ENCODE measurements at places on chromosomes 6 and 20.

DNA sequence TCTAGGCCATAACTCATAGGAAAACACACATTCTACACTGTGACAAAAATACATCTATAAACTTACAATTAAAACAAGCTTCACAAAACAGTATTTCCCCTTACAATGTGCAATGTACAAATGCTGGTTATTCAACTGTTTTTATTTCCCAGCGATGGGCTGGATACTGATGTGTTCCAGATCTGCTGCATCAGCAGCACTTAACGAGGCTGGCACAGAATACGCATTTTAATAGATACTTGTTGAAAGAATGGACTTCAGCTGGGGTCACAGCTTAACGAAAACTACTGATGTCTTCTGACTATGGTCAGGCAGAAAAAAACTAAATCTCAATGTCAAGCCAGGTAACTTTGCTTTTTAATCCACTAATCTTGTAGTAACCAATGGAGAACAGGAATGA lies 70.9 kb downstream of the B4GALT5 start:
- H3K27ac ChIP-seq, result no peak overlapping the region
- no peaks in the 10 kb centered on the region for H3K36me3 ChIP-seq
- H3K27me3 ChIP-seq, result no peaks in the 10 kb centered on the region
- no peak overlapping the region for H3K4me3 ChIP-seq
- H3K4me1 ChIP-seq, result no peaks in the 10 kb centered on the region

DNA sequence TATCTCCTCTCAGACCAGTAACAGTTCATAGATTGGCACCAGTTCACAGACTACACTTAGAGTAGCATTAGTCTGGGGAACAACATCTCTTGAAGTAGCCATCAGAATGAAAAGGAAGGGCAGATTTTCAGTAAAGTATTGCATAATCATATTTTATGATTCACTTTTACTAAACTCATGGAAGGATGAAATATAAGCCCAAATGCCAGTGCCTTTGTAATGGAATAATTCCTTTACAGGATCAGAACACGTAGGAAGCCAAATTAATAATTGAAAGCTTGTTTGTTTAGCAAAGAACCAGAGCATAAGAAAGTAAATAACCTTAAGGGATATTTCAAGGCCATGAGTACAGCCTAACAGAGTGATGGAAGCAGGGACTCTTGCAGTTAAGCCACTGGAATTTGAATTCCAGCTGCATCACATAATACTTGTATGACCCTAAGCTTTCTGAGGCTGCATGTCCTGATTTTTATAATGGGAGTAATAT lies 11.4 kb upstream of the LOC128125822 start:
- no peaks in the 10 kb centered on the region for H3K36me3 ChIP-seq
- H3K27me3 ChIP-seq, result no peaks in the 10 kb centered on the region
- H3K27ac ChIP-seq, result no peak overlapping the region

DNA sequence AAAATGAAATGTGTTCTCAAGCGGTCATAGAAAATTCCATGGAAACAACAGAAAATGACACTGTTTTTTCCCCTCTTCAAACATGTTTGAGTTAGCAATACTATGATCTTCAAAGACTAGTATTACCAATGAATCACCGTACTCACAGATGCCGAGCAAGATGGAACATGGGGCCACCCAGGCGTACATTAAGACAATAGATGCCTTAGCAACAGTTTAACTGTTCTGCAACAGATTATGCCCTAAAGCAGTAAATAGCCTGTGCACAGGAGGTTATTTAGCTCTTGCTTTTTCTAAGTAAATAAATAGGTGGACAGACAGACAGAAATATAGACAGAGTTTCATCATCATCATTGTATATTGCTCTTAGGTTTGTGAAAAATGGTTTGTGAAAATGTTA lies 284.0 kb upstream of the DEFB112 start:
- H3K36me3 ChIP-seq, result no peaks in the 10 kb centered on the region
- no peak overlapping the region for H3K4me3 ChIP-seq
- no peak for DNase-seq
- no peaks in the 10 kb centered on the region for H3K27me3 ChIP-seq
- no peak overlapping the region for H3K27ac ChIP-seq

- no peaks in the 10 kb centered on the region for H3K4me1 ChIP-seq
- H3K4me3 ChIP-seq, result no peak overlapping the region
- H3K27ac ChIP-seq, result no peak overlapping the region
These were observed 215.0 kb upstream of the RIN2 start for GRCh38 chr20:19543101-19543500.

DNA sequence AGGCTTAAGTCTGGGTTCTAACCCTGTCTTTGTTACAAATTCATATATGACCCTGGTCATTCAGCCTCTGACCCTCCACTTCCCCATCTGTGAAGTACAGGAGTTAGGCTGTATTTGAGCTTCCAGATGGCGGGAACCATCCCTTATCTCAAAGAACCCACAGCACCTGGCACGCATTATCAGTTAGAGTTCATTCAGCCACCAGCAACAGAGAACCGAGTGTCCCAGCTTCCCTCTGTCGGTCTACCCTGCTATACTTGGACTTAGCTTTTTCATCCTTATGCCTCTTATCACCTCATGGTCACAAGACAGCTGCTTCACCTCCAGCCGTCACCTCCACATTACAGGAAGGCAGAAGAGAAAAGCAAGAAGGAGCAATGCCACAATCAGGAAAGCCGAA lies 147.8 kb downstream of the EYA2 start:
- H3K4me1 ChIP-seq, result no peaks in the 10 kb centered on the region
- no peak overlapping the region for H3K4me3 ChIP-seq
- H3K27me3 ChIP-seq, result no peaks in the 10 kb centered on the region
- DNase-seq, result no peak
- H3K27ac ChIP-seq, result no peak overlapping the region

GRCh38 chr6:82372656-82373055 lies 9.0 kb downstream of the TPBG start:
- H3K27ac ChIP-seq, result no peak overlapping the region
- no peaks in the 10 kb centered on the region for H3K4me1 ChIP-seq
- H3K36me3 ChIP-seq, result no peaks in the 10 kb centered on the region
- H3K4me3 ChIP-seq, result no peak overlapping the region

- no peaks in the 10 kb centered on the region for H3K27me3 ChIP-seq
- no peak overlapping the region for H3K4me3 ChIP-seq
- DNase-seq, result no peak
These were observed 63.6 kb upstream of the SIRPA start for GRCh38 chr20:1831606-1832005.

GRCh38 chr6:119006974-119007373 lies 71.5 kb downstream of the FAM184A start:
- no peaks in the 10 kb centered on the region for H3K4me1 ChIP-seq
- H3K27ac ChIP-seq, result no peak overlapping the region
- no peaks in the 10 kb centered on the region for H3K36me3 ChIP-seq
- H3K27me3 ChIP-seq, result no peaks in the 10 kb centered on the region

DNA sequence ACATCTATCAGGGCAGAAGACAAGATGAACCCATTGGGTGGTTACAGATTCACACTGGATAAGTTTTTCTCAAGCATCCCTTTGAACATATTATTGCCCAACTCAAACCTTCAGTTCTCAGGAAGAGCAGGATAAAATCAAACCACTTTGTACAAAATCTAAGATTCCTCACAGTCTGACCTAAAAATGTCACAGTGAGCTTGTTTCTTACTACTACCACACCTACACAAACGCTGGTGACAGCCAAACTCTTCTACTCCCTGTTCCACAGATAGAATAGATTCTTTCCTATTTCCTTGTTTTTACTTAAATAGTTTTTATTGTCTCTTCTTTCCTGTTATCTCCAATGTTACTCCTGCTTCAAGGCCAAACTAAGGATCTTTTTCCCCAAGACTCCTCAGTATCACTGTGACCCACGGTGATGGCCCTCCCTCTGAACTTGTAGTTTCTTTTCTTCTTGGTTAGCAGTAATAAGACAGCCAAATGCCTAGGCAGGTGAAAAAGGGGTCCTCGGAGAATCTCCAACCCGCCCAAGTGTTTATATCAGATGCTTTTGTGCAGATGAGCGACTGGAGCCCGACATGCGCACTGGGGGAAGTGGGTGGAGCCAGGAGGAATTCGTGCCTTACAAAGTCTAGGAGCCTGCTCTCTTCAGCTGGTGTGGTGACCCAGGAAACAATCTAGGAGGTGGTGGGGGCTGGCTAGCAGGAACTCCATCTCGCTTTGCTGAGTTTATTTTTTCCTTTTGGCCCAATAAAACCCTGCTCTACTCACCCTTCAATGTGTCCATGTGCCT lies 53.4 kb downstream of the SEL1L2 start:
- H3K4me3 ChIP-seq, result no peak overlapping the region
- H3K36me3 ChIP-seq, result no peaks in the 10 kb centered on the region
- peaks cover 9% of the 10 kb centered on the region for H3K4me1 ChIP-seq
- H3K27ac ChIP-seq, result no peak overlapping the region
- H3K27me3 ChIP-seq, result no peaks in the 10 kb centered on the region

DNA sequence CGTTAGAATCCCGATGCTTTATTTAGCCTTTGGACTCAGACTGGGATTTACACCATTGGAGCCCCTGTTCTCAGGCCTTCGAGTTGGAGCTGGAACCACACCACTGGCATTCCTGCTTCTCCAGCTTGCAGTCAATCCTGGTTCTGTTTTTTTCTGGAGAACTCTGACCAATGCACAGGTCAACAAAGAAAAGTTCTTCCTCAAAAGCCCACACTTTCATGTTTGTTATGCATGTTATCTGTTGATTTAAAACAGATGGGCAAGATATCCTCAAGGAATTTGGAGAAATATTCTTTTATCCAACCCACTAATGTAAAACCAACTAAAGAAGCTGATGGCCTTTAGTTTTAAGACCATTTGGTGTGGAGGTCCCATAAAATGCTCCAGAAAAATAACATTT lies 205.7 kb downstream of the ANKRD60 start:
- H3K36me3 ChIP-seq, result no peaks in the 10 kb centered on the region
- H3K4me3 ChIP-seq, result no peak overlapping the region
- H3K27ac ChIP-seq, result no peak overlapping the region

DNA sequence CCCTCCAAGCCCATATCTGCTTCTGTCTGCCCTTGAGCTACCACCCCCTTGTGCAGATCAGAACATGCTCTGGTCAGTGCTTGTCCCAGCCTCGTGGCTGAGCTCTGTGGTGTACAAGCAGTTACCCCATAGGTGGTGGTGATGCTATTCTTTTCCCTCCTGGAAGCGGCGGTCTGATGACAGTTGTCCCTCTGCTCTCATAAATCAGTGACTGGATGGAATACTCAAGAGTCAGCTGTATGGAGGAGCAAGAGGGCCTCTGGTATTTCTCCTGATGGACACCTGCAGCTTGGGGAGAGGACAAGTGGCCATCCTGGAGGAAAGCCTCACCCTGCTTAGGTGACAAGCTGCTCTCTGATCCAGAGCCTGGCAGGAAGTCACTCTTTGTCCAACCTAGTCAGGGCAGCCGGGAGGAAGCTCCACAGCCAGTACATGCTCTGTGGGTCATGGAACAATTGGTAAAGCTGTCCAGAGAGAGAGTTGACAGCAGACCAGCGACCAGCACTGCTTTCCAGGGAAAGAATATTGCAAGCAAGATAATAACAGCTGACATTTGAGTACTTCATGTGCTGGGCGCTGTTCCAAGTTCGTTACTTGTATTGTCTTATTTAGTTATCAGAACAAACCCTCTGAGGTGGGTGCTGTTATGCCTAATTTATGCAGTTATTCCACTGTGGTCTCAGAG lies 47.1 kb downstream of the SCAND1 start:
- no peak overlapping the region for H3K27ac ChIP-seq
- no peak overlapping the region for H3K4me3 ChIP-seq
- no peaks in the 10 kb centered on the region for H3K36me3 ChIP-seq
- no peaks in the 10 kb centered on the region for H3K27me3 ChIP-seq
- no peak for DNase-seq
- no peaks in the 10 kb centered on the region for H3K4me1 ChIP-seq

DNA sequence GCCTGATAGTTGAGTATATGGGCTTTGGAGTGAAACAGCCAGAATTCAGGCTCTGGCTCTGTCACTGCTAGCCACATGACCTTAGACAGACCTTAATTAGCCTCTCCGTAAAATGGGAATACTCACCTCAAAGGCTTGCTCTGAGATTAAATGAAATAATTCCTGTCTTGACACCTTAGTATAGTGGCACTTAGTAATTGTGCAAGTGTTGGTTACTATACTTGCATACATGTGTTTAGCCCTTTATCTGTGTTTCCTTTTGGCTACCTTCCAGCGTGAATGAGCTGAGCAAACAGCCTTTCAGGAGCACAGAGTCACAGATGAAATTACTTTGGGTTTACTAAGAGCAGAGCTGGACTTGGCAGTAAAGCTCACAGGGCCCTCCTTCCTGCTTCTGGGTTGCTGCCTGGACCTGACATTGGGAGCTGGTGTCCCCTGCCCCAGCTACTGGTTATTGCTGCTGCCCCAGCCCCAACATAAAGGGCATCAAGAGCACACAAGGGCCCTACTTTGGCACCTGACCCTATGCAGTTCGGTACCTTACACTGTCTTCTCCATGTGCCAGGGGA lies 32.8 kb downstream of the CD164 start:
- no peak overlapping the region for H3K4me3 ChIP-seq
- no peaks in the 10 kb centered on the region for H3K4me1 ChIP-seq
- no peak overlapping the region for H3K27ac ChIP-seq
- no peaks in the 10 kb centered on the region for H3K36me3 ChIP-seq
- no peak for DNase-seq

DNA sequence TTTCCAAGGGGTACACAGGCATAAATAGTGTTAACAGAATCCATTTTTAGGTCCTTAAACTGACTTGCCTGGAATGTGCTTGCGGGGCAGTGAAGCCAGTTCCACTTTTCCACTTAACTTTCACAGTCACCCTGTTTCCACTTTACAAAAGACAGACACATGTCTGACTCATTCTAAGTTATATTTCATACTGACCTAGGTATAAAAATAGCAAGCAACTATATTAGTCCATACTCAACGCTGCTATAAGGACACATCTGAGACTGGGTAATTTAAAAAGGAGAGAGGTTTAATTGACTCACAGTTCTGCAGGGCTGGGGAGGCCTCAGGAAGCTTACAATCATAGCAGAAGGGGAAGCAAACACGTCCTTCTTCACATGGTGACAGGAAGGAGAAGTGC lies 88.2 kb downstream of the MTFR2 start:
- H3K27me3 ChIP-seq, result no peaks in the 10 kb centered on the region
- no peak overlapping the region for H3K4me3 ChIP-seq
- H3K27ac ChIP-seq, result no peak overlapping the region
- no peaks in the 10 kb centered on the region for H3K4me1 ChIP-seq
- no peaks in the 10 kb centered on the region for H3K36me3 ChIP-seq
- DNase-seq, result no peak

GRCh38 chr20:32678948-32679347 lies 5.2 kb upstream of the C20orf203 start:
- no peaks in the 10 kb centered on the region for H3K36me3 ChIP-seq
- no peak overlapping the region for H3K4me3 ChIP-seq
- no peak for DNase-seq
- H3K27ac ChIP-seq, result no peak overlapping the region

DNA sequence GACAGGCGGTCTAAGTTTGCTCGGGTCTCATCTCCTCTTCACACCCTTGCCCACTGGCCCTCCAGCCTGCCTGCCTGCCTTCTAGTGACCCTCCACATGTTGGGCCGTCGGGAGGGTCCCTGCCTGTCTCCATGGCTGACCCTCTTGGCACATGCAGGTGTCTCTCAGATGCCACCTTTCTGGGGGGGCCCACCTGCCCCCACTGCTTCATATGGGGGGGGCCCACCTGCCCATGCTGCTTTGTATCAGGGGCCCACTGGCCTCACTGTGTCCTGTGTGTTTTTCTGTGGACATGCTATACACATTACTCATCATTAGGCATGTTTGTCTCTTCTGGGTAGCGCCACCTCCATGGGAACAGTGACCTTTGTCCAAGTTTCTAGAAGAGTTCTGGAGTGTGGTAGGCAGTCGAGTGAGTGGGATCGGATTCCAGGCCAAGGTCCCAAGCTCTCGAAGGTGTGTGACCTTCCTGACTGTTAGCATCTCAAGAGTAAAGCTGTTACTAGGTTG lies 40.4 kb upstream of the KIF25 start:
- no peak overlapping the region for H3K27ac ChIP-seq
- no peaks in the 10 kb centered on the region for H3K4me1 ChIP-seq
